Stimulated activated CD8-positive, alpha-beta memory T cell treated with anti-CD3 and anti-CD28 coated beads, Interleukin-15, amount 100 ng/mL, for 4 hours (primary cell): ENCODE measurements at places on chromosomes 1 and 21.

DNA sequence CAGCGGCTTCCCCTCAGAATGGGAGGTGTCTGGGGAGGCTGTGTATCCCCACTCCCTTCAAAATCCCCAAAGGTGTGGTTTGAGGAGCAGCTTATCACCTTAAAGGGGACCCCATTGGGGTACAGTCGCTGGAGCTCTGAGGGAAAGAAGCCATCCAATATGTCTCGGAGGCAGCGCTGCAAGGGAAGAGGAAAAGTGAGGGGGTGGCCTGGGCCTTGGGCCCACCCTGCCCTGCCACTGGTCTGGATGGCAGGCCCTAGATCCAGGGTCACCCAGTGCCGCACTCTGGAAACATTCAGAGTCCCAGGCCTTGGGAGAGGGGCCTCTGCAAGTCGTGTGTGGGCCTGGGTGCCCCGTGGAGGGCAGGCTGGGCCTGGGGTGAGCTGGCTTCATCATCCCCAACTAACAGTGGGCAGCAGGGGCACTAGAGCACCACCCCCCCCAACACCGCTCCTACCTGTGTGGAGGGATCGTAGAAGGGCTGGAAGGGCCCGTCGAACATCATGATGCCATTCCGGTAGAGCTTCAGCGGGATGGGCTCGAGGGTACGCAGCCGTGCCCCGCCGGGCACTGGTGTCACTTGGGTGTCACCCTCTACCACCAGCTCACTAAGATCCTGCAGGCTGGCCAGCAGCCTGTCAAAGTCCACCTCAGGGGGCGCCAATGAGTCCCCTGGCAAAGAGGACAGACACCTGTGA, 5.6 kb downstream of the SH3BGRL3 start:
- no peak for DNase-seq

DNA sequence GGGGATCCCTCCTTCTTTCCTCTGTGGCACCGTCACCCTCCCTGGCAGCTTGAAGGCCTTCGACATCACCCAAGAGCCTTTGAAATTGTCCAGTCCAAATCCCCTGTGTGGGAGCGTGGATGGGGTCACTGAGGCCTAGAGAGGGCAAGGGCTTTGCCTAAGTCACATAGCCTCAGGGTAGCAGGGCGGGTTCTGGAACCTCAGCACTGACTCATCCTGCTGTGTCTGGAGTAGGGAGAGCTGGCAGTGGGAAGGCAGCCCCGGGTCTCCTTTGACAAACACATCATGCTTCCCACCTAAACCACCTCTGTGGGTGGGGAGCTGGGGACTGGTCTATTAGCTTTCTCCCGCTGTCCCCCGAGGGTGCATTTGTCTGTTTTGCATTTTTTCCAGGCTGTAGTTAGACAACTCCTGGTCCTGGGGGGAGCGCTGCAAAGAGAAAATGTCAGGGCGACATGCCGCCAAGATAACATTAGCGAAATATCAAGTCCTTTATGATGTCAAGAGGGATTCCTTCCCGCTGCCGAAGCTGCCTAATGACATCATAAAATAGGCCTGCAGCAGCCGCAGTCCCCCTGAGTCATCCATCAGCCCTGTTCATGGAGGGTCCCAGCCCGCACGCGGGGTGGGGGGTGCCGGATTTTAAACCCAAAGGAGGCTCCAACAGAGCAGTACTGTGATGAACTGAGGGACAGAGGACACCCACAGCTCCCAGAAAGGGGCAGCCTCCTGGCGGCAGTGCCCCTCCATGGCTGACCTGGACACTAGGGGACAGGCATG, 77.0 kb upstream of the POU3F1 start:
- no peak for DNase-seq

GRCh38 chr1:211495584-211495983, 3.6 kb upstream of the RD3 start:
- no peak for DNase-seq

GRCh38 chr1:93878501-93878888, 511 bp downstream of the DNTTIP2 start:
- DNase-seq, result peak; percentile 59

GRCh38 chr1:183769956-183770815, 34.7 kb upstream of the RGL1 start:
- no peak for DNase-seq

GRCh38 chr1:52238474-52238873, 96.6 kb downstream of the ZFYVE9 start:
- no peak for DNase-seq

- DNase-seq, result no peak
Observed at GRCh38 chr1:86389307-86389706, 6.8 kb downstream of the ODF2L start.

GRCh38 chr1:160284220-160284781, 632 bp downstream of the PEX19 start:
- DNase-seq, result no peak

DNA sequence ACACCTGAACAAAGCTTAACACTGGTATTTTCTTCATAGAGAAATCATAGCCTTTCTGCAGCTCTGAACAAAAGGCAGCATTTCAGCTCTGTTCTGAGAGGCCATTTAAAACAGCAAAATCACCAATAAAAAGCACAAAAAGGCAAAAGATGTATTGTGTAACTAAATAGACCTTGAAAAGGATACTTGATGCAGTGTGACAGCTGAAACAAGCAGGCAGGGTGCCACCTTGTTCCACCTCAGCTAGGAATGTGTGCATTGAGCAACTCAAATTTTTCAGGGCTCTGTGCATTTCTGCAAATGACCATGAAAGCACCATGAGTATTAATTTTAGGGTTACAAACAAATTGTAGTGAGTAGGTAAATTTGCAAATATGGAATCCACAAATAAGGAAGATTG, 65.8 kb downstream of the RHOU start:
- no peak for DNase-seq

DNA sequence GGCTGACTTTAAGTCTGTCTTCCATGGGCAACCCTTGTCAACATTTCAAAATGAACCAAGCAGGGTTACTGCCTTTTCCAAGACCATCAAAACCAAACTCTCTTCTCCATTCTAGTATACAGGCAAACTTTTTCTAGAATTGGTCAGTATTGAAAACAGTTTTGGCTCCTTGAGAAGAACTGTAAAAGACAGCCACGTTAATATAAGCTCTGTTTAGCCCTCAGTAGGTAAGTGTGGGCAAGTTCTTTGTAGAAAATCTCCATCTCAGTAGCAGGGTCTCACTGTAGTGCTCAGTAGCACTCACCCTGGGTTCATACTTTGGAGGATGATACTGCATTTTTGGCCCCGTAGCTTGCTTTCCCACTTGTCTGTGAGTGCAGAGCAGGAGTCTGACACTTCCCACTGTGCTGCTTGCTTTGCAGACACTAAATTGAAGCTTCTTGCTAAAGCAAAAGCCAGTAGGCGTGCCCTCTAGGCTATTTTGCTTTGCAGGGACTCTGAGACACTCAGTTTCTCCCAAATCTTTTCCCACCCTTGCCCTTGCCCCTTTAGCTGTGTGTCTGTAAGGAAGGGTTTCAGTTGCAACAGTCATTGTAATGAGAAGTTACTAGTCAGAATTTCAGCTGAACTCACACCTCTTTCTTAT, 34.3 kb upstream of the CACYBP start:
- DNase-seq, result no peak

- no peak for DNase-seq
Observed at GRCh38 chr1:226736001-226736907, 2.8 kb downstream of the ITPKB start.

GRCh38 chr1:235502601-235503402, 1.4 kb downstream of the B3GALNT2 start:
- DNase-seq, result no peak

- peak; percentile 59 for DNase-seq
Observed at GRCh38 chr1:229341774-229342655, 832 bp downstream of the CCSAP start.

- no peak for DNase-seq
Observed at GRCh38 chr1:24286246-24287010, 32.7 kb upstream of the GRHL3 start.

GRCh38 chr1:29948581-29948980, 712.3 kb downstream of the PTPRU start:
- no peak for DNase-seq

DNA sequence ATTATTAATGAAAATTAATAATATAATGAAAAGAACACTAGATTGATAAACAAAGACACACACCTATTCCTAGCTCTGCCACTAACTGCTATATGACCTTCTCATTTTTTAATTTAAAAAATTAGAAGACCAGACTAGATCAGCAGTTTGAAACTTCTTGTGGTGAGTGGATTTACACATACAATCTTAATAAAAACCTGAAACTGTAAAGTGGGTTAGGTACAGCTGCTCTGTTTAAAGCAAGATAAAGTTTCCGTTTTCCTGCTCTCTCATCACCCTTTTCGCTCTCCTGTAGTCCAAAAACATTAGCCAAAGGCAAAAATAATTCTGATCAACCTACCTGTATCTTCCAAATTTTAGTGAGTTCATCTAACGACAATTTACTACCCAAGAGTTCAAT, 58.6 kb downstream of the USP24 start:
- DNase-seq, result no peak

DNA sequence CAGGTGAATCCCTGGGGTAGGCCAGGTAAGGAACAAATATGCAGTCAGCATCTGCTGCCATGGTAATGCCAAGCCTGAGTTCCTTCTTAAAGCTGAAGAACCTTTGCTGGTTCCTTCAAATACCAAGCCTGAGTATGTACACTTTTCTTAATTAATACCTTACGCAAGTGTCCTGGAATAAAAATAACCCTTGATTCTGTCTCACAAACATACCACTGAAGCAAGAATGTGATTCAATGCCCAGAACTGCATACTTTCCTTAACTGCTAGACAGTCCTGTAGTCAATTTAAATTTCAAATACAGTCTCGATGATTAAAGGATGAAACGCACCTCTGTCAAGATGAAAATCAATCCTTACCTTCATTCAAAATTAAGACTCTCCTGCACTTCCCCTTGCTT, 634.0 kb upstream of the CHRM3 start:
- DNase-seq, result no peak

DNA sequence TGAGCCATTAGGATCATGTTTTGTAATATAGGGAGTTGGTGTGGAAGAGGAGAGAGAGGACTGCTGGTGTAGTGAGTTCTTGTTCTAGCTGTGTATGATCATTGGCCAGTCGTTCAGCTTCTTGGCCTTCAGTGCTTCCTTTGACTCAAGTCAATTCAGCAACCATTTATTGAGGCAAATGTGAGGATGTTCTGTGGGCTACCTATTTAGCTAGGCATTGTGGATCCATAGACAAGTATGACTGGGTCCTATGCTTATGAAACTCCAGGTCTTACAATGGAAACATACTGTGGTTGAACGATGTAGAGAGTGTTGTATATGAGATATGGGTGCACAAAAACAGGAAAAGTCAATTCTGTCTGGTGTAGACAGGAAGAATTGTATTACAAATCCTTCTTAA, 41.7 kb downstream of the NFIA start:
- DNase-seq, result no peak

- DNase-seq, result no peak
Observed at GRCh38 chr1:168803806-168804510, 75.0 kb upstream of the DPT start.

DNA sequence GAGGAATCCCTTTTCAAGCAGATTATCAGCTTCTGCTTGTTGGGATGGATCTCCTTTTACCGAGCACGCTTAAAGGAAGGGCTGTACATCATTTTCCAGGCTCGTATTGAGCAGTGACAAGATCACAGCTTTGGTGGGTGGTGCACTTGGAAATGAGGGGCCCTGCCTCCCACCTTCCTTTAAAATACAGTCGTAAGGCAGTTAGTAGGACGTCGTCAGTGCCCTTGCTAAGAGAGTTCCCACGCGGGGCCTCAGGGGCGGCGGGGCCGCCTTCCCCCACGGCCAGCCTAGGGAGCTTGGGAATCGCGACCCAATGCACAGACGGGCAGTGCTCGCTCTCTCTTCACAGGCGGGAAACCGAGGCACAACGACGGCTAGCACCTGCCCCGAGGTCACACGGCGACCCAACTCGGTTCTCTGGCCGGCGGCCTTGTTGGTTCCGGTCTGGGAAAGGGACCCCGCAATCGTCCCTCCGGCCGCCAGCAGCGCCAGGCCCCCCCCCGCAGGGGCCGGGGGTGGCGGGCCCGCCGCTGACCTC, 58.6 kb downstream of the H3-3A start:
- DNase-seq, result no peak

DNA sequence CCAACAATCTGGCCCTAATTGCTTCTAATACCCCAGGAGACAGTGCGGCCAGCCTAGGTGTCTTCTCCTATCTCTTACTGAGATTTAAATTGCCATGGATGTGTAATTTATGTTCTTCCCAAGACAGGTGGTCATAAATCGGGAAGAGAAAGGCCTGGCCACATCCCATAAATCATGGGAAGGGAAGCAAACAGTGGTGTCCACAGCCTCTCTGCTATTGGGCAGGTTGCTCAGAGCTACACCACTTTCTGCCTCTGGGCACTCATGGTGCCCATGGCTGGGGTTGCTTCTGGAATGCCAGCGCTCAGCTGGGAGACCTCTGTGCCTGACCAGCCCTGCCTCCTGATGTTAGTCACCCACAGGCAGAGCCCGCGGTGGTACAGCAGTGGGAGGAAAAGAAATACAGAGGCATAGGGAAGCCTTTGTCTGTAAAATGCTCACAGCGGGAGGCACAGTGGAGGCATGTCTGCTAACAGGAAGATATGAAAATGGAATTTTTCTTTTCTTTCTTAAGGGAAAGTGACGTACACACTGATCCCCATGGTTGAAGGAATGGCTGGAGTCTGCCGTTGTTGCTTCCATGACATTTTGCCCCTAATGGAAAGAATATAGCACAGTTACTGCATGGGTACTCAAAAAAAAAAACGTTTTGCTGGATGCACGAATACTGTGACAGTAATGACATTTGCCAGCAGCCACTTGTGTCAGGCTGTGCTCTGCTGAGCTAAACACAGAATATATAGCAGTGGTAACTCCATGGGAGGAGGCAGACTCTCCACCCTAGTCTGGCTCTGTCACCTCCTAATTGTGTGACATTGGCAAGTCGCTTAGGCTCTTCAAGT, 21.9 kb downstream of the MTARC1 start:
- DNase-seq, result no peak

DNA sequence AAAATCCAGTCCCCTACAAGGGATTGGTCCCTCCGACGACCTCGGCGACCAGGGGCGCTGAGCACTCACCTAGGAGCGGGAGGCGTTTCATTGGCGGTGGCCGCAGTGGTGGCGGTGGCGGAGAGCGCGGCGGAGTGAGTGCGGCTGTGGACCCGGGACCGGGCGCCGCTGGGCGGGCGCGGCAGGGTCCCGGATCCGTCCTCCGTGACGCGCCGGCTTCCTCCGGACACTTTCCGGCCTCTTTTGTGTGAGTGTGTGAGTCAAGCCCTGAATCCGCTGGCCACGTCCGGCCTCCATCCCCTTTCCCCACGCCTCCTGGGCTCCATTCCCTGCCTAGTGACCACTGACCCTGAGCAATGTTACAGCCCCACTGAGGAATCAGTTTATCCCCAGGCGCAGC, at the start of gene ADGRL4:
ADGRL4 (minus strand) TSS at position 167 of the 400 bp plus-strand sequence; CDS start at position 91, 76 bp downstream.
- DNase-seq, result no peak
